WTC11 (cell line): ENCODE measurements at places on chromosomes 7 and 10. TPM values are rescaled to one million over a fixed set of nuclear protein-coding genes. Genes with fewer than 3 reads are reported as not detected.
A peak's percentile ranks its signal among the peaks of the same experiment; 100 is the strongest.

DNA sequence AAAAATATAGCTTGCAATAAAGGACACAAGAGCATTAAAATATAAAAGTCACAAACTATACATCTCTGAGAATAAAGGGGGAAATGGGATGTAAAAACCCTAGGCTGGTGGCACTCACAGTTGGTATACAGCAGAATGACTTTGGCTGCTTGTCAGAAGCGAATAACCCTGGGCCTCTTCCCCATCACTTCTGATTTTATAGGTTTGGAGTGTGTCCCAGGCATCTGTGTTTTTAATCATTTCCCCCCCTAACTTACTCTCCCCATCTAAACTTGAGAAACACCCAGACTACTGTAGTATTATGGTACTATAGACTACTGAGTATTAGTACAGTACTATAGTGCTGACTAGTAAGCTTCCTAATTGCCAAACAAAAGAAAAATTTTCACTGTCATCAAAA, 1.8 kb upstream of the RPA3 start:
- no peaks in the 10 kb centered on the region for H3K4me1 ChIP-seq
- DNase-seq = no peak
- no peak overlapping the region for H3K27ac ChIP-seq

The AP5Z1 gene
- total RNA-seq = 25.6 to 29.4 TPM (median 27.9 TPM) in 3 replicates

DNA sequence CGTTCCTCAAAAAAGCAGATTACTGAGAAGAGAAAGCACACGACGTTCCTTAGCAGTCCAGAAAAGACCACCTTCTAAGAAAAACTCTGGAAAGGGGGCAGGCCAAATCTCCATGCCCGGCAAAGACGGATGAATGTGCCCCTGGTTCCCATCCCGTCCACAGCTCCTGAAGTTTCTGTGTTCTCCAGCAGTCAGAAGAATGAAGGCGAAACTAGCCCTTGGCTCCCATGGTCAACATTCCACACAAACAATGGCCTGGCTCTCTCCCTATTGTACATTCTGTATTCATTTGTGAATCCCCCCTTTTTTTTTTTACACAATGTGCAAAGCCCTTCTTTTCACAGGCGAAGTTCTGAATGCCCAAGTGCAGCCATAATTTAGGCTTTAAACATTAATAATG, 5.3 kb downstream of the CTBP2 start:
- H3K4me1 ChIP-seq = peaks cover 72% of the 10 kb centered on the region
- H3K4me3 ChIP-seq = peak overlapping the region; percentile 96
- H3K27me3 ChIP-seq = no peaks in the 10 kb centered on the region
- no peak for DNase-seq
- peaks cover 13% of the 10 kb centered on the region for H3K36me3 ChIP-seq

DNA sequence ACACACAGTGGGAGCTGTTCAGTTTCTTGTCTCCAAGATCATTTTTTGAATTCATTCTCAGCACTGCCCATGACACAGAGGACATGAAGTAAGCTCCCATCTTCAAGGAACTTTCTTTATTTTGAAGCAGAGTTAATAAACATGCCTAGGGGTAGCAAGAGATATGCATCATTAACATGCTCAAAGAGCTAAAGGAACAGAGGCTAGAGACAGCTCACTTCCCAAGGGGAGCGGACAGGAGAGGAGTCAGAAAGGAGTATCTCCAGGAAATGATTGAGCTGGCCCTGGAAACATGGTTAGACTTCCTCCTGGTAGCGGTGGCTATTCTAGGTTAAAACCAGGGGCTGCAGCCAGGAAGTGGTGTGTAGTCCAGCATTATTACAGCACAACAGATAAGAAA, 135.9 kb downstream of the GPAM start:
- no peaks in the 10 kb centered on the region for H3K27me3 ChIP-seq
- no peak for DNase-seq
- H3K4me3 ChIP-seq = no peak overlapping the region
- H3K27ac ChIP-seq = no peak overlapping the region
- H3K36me3 ChIP-seq = no peaks in the 10 kb centered on the region; the same call in 1 of the 2 replicates
- H3K4me1 ChIP-seq = peaks cover 6% of the 10 kb centered on the region

The SEMA3A gene
- total RNA-seq = 29.2 to 33.3 TPM (median 32.2 TPM) in 3 replicates

The TMEM130 gene
- 1.9 to 3.3 TPM (median 3.2 TPM) in 3 replicates for total RNA-seq

DNA sequence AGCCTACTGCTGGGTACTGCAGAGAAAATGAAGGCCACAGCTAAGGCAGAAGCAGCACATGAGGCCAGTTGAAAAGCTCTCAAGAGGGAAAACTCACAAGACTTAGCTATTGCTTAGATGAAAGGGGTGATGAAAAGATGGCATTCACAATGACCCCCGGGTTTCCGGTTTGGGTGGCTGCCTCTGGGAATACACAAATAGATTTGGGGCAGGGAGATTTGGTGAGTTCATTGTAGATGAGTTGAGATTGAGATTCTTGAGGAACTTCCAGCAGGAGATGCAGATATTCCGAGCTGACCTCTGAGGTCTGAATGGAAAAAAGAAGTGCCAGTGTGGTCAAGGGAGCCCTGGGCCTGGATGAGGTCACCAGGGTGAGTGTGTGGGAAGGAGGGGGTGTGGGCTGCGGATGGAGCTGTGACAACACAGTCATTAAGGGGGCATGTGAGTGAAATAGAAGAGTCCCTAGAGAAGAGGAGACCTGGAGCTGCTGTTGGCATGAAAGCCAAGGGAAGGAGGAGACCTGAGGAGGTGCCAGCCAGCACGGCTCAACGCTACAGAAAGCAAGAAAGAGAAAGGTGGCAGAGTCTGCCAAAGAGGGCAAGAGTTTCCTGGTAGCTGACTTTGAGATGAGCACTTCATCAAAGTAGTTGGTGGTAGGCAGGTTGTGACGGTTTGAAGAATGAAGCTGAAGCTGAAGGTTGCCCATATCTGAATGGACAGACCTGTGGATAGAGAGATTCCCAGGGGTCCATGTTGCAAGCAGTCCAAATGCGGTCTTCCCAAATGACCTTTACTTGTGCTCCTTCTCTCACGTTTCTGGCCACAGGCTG, 43.7 kb downstream of the HIF1AN start:
- H3K4me1 ChIP-seq = no peaks in the 10 kb centered on the region
- no peaks in the 10 kb centered on the region for H3K36me3 ChIP-seq

The VAX1 gene
- 0.04 TPM in 1 of 3 replicates, not detected in the others for total RNA-seq

- H3K4me3 ChIP-seq = no peak overlapping the region
- no peak overlapping the region for H3K27ac ChIP-seq
- H3K36me3 ChIP-seq = no peaks in the 10 kb centered on the region
- H3K27me3 ChIP-seq = no peaks in the 10 kb centered on the region
Observed at GRCh38 chr7:11469028-11469745, 362.8 kb downstream of the THSD7A start.

The UNCX gene
- total RNA-seq = not detected in 3 replicates

DNA sequence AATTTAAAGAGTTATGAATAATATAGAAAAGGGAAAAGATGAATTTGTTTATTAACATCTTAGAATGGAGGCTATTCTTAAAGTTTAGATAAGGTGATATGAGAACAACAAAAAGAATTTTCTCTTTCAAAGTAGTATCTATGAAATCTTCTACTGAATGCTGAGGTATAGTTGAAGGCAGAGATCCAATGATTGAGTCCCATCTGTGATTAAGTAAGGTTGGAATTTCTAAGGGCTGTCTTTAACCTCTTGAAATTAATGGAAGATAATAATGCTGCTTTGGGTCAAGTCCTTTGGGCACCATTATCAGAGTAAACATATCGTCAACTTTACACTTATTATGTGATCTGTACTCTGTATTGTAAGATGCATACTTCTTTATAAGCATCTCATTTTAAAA, 307.9 kb downstream of the PRKG1 start:
- no peak overlapping the region for H3K4me3 ChIP-seq
- no peaks in the 10 kb centered on the region for H3K36me3 ChIP-seq
- H3K27ac ChIP-seq = no peak overlapping the region
- peaks cover 17% of the 10 kb centered on the region for H3K4me1 ChIP-seq
- no peak for DNase-seq

GRCh38 chr10:29725133-29725720, 90.5 kb upstream of the SVIL start:
- H3K4me1 ChIP-seq = peaks cover 32% of the 10 kb centered on the region
- DNase-seq = no peak
- H3K27ac ChIP-seq = no peak overlapping the region
- H3K36me3 ChIP-seq = peaks cover 45% of the 10 kb centered on the region
- H3K27me3 ChIP-seq = peaks cover 2% of the 10 kb centered on the region; the same call in 1 of the 2 replicates

GRCh38 chr7:117230276-117231046, 92.4 kb downstream of the WNT2 start:
- H3K36me3 ChIP-seq = no peaks in the 10 kb centered on the region
- H3K27me3 ChIP-seq = peaks cover 1% of the 10 kb centered on the region; the same call in 1 of the 2 replicates
- no peak overlapping the region for H3K4me3 ChIP-seq
- peaks cover 8% of the 10 kb centered on the region for H3K4me1 ChIP-seq
- no peak overlapping the region for H3K27ac ChIP-seq

GRCh38 chr7:100818366-100818765, 9.0 kb downstream of the EPHB4 start:
- H3K36me3 ChIP-seq = peaks cover 74% of the 10 kb centered on the region
- no peaks in the 10 kb centered on the region for H3K27me3 ChIP-seq
- H3K4me1 ChIP-seq = no peaks in the 10 kb centered on the region
- no peak for DNase-seq
- H3K4me3 ChIP-seq = no peak overlapping the region
- H3K27ac ChIP-seq = no peak overlapping the region
